ENCODE measurements at places on chromosomes 13 and 19.
A peak's percentile ranks its signal among the peaks of the same experiment; 100 is the strongest.

- DNase-seq = no peak
Observed at GRCh38 chr13:111533900-111534683, 213.7 kb downstream of the TEX29 start.

GRCh38 chr19:31316201-31316951 lies 32.9 kb downstream of the TSHZ3 start:
- peak; percentile 82 for DNase-seq

GRCh38 chr19:4844348-4845179 lies 13.1 kb upstream of the TICAM1 start:
- peak; percentile 66 for DNase-seq

- peak; percentile 50 for DNase-seq
Observed at GRCh38 chr19:4577020-4577782, 17.7 kb upstream of the SEMA6B start.

GRCh38 chr13:101626925-101627555 lies 174.6 kb downstream of the ITGBL1 start:
- DNase-seq = peak; percentile 11

DNA sequence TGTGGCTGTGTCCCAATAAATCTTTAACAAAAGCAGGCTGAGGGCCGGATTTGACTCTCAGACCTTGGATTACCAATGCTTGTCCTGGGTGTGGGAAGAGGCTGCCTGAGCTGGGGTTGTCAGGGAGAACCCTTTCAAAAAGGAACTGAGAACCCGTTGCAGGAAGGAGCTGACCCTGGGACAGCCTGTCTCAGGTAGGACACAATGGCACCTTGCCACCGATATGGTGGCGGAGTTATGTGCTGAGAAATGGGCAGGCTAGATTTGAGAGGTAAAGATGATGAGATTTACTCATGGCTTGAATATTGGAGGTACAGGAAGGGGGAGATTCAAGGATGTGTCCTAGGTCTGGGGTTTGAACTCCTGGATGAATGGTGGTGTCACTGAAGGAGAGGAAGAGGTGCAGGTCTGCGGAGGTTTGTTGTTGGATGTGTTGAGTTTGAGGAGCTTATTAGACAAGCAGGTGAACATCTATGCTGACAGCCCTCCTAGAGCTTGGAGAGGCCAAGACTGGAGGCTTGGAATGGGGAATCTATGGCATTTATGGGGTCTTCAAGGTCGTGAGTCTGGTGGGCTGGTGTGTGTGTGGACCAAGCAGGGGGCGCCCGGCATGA lies 7.2 kb downstream of the PLEKHF1 start:
- DNase-seq = no peak

GRCh38 chr13:97179501-97179900 lies 42.6 kb upstream of the MBNL2 start:
- no peak for DNase-seq

GRCh38 chr19:292281-292884 lies 1.2 kb upstream of the PLPP2 start:
- DNase-seq = no peak

DNA sequence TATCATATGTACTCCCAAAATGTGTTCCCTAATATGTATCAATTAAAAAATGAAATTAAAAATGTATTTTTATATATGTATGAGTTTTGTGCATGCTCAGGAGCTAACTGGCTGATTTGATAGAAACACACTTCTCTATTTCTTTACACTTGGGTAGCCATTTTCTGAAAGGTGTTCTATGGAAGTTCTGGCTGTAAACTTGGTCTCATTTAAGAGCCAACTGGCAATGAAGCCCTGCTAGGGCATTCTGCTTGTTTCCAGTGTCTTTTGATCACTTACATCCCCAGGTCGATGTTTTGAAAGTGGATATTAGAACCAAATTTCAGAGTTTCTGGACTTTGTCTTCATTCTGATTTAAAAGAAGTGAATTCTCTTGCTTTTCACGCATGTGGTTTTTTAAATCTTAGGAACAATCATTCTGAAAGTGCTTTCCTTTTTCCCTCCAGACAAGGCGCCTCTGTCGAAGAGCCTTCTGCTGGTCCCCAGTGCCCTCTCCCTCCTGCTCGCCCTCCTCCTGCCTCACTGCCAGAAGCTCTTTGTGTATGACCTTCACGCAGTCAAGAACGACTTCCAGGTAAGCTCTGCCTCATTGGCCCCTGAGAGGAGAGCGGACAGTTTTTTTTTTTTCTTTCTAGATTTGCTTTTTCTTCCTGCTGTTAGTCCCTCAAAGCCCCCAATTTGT lies 20.1 kb downstream of the GPR18 start:
- no peak for DNase-seq

GRCh38 chr13:34696296-34696695 lies 245.8 kb upstream of the NBEA start:
- no peak for DNase-seq
